ENCODE measurements at places on chromosomes 7 and 10. TPM values are rescaled to one million over a fixed set of nuclear protein-coding genes. Genes with fewer than 3 reads are reported as not detected.

- no peak for DNase-seq
Observed at GRCh38 chr7:30172451-30172850, 37.7 kb downstream of the MTURN start.

- DNase-seq, result no peak
Observed at GRCh38 chr7:40918701-40919271, 784.0 kb downstream of the SUGCT start.

- DNase-seq, result no peak
Observed at GRCh38 chr7:12695965-12696364, 8.5 kb downstream of the ARL4A start.

Gene CFAP43
- total RNA-seq, result not detected

Gene HOXA9
- 9.0 TPM for total RNA-seq
